HuH-7 (cell line): ENCODE measurements at places on chromosomes 16 and 17.

DNA sequence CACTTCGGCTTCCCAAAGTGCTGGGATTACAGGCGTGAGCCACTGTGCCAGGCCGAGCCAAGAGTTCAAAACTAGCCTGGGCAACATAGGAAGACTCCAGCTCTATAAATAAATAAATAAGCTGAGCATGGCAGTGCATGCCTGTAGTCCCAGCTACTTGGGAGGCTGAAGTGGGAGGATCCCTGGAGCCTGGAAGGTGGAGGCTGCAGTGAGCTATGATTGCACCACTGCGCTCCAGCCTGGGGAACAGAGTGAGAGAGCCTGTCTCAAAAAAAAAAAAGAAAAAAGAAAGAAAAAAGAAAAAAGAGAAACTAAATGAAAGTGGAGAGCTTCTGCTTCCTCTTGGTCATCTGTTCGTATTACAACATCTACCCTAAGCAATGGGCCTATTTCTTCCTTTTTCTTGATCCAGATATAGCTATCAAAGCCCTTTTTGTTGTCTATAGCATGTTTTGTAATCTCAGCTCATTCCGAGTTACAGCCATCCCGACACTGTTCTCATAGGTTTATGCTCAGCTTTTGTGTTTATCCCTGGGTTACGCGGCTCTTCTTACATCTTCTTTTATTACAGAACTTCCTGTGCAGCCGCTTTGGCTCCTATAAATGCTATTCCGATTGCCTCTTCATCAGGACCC, 14.1 kb upstream of the MAPK3 start:
- no peak for DNase-seq

GRCh38 chr16:78815713-78816112, 716.3 kb downstream of the WWOX start:
- no peak for DNase-seq

GRCh38 chr17:75241996-75242460, 19.4 kb downstream of the GGA3 start:
- DNase-seq: no peak

- no peak for DNase-seq
Observed at GRCh38 chr16:66901626-66902025, 17.1 kb downstream of the CDH16 start.

DNA sequence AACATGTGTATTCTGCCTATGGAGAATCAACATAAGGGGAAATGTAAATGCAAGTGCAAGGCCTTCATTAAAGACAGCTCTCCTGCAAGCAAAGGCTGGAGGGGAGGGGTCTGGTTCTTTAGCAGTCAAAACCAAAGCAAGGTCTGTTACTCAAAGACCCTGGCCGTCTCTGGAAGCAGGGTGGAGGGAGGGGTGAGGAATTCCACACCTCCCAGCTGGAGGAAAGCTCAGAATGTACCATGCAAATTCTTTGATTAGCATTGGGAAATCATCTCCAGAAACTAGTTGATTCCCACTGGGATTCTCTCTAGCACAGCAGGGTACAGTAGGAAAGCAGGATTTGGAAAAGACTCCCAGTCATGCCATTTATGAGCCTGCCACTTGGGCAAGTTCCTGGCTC, 77.3 kb upstream of the ASIC2 start:
- no peak for DNase-seq

DNA sequence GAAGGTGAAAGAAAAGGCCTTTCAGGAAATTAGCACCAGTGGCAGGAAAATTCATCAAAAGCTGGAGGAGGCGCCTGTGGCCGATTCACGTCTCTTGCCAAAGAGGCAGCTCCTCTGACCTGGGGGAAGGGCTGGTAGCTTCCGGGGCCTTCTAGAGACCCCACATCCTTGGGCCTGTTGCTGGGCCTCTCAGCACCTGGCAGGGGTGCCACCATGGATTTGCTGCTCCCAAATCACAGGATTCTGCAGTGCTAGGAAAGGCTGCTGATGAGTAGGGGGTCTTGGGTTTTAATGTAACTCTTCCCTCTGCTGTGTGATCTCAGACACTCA, 11.6 kb upstream of the CBFB start:
- DNase-seq: no peak

- peak; percentile 19 for DNase-seq
Observed at GRCh38 chr17:14417336-14417735, 116.5 kb downstream of the HS3ST3B1 start.

GRCh38 chr17:13030056-13030455, 12.2 kb upstream of the ELAC2 start:
- DNase-seq: no peak

GRCh38 chr17:7583253-7584109, at the start of gene MPDU1:
Gene MPDU1, plus strand, starts transcription at chr17:7583852. Its CDS starts 11 bp downstream, at chr17:7583863.
- peak; percentile 88 for DNase-seq

DNA sequence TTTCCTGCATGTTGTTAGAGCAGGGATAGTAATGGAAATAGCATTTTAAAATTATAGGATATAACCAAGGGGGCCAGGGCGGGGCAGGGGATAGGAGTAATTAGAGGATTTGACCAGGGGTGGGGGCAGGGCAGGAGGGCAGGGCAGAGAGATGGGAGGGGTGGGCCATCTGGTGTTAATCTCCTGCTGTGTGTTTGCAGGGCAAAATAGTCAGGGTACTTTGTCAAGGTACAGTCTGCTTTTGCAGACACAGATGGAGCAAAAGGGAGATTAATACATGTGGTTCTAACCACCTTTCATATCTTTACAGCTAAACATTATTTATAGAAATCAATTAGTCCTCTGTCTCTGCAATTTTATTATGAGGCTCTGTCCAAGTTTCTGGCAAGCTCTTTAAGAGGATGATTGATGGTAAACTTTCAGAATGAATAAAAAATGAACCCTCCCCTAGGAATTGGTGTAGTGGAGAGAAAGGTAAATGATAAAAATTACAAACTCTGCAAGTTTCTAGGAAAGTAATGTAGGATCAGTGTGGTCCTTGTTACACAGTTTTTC, 6.6 kb downstream of the ANKFN1 start:
- no peak for DNase-seq

- no peak for DNase-seq
Observed at GRCh38 chr16:66891797-66892196, 11.5 kb downstream of the PDP2 start.

- peak; percentile 30 for DNase-seq
Observed at GRCh38 chr17:64056269-64057005, 36.0 kb upstream of the ICAM2 start.

GRCh38 chr16:35405526-35405925, 1946.1 kb downstream of the TP53TG3F start:
- no peak for DNase-seq

DNA sequence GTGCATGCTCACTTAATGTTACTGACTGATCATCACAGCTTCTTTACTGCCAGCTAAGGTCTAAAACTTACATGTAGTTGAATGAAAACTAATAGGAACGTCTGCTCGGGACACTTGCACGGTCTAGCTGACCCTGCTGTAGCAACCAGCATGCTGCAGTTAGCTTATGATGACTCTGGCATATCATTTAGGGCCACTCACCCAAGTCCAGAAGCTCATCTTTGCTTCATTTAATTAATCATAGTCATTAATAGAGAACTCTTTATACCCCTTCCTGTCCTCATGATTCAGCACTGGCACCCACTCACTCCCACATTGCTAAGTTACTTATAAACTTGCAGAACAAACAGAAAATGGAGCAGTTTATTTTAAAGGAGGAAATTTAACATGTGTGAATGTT, 136.3 kb downstream of the NLK start:
- DNase-seq: no peak

- DNase-seq: no peak
Observed at GRCh38 chr16:68517606-68518166, 21.4 kb upstream of the ZFP90 start.

GRCh38 chr17:58621174-58621573, 70.7 kb downstream of the TEX14 start:
- DNase-seq: no peak

- no peak for DNase-seq
Observed at GRCh38 chr17:40491486-40491885, 9.9 kb downstream of the TNS4 start.
